Thyroid gland (tissue), 4 donors: ENCODE measurements at places on chromosomes 4 and X. TPM values are rescaled to one million over a fixed set of nuclear protein-coding genes. Genes with fewer than 3 reads are reported as not detected.

DNAAF6 gene
- not detected for total RNA-seq

FAM184B gene
- not detected for total RNA-seq

PAGE1 gene
- total RNA-seq, result not detected

GRCh38 chr4:17758485-17758884 is 22.9 kb downstream of the FAM184B start:
- no peaks in the 10 kb centered on the region for H3K4me1 ChIP-seq
- DNase-seq, result no peak
- H3K27ac ChIP-seq, result no peak overlapping the region
- H3K4me3 ChIP-seq, result no peak overlapping the region

DNA sequence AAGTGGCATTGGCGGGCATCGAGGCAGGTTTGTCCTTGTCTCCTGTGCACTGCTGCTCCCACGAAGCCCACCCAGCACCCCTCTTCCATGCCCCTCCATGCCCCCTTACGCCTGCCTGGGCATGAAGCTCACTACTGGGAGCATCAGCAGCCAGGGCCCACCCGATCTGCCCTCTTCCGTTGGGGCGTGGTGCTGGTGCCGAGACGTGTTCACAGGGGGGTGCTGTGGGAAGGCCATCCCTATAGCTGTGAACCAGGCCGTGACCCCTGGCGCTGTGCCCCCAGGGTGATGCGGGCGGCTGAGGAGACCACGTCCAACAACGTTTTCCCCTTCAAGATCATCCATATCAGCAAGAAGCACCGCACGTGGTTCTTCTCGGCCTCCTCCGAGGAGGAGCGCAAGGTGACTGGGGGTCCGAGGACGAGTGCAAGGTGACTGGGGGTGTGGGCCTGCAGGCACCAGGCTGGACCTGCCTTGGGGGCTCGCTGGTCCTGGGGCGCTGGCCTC is 19.3 kb upstream of the ADD1 start:
- no peak overlapping the region for H3K27ac ChIP-seq
- peaks cover 35% of the 10 kb centered on the region for H3K36me3 ChIP-seq
- no peak overlapping the region for H3K4me3 ChIP-seq
- DNase-seq, result no peak
- no peaks in the 10 kb centered on the region for H3K27me3 ChIP-seq
- H3K4me1 ChIP-seq, result no peaks in the 10 kb centered on the region

- DNase-seq, result peak; percentile 5
- H3K4me3 ChIP-seq, result no peak overlapping the region
- H3K27me3 ChIP-seq, result no peaks in the 10 kb centered on the region
- H3K4me1 ChIP-seq, result no peaks in the 10 kb centered on the region
Measured at GRCh38 chrX:50988649-50989048, 78.1 kb downstream of the BMP15 start.

GRCh38 chr4:114659386-114660008 is 60.9 kb downstream of the UGT8 start:
- no peaks in the 10 kb centered on the region for H3K4me1 ChIP-seq
- no peaks in the 10 kb centered on the region for H3K27me3 ChIP-seq
- no peak overlapping the region for H3K4me3 ChIP-seq

DNA sequence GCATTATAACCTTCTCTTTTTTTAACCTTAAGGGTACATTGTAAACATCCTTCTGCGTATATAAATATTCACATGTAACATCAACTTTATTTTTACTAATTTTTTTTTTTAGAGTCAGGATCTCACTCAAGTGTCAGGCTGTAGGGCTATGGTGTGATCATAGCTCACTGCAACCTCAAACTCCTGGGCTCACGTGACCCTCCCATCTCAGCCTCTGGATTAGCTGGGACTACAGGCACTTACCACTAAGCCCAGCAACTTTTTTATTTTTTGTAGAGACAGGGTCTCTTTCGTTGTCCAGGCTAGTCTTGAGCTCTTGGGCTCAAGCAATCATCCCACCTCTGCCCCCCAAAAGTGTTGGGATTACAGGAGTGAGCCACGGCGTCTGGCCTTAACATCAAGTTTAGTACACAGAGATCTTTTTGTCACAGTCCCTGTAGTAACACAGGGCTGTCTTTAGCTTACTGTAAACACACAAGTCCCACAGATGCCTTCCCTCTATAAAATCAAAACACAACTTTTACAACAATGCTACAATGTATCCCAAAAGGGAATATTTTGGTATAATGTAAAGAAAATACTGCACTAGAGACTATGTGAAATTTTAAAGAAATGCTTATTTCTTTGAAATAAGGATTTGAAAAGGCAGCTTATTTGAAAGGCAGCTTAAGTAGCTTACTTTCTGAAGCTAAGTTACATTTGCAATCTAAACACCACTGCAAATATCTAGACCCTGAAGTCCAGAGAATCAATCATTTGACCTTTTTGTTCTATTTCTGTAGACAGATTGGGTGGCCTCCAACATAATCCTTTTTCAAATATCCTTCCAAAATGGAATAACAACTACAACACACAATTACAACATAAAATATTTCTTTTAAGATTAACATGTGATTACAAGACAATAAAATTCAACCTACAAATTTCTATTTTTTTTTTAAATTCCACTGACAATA is 116.0 kb downstream of the APBB2 start:
- H3K36me3 ChIP-seq, result no peaks in the 10 kb centered on the region
- H3K4me3 ChIP-seq, result no peak overlapping the region
- H3K27ac ChIP-seq, result peak overlapping the region; percentile 53
- no peaks in the 10 kb centered on the region for H3K27me3 ChIP-seq
